ENCODE measurements at places on chromosomes 6 and 20.

GRCh38 chr6:129096651-129097290 is 213.8 kb downstream of the LAMA2 start:
- no peak for DNase-seq

DNA sequence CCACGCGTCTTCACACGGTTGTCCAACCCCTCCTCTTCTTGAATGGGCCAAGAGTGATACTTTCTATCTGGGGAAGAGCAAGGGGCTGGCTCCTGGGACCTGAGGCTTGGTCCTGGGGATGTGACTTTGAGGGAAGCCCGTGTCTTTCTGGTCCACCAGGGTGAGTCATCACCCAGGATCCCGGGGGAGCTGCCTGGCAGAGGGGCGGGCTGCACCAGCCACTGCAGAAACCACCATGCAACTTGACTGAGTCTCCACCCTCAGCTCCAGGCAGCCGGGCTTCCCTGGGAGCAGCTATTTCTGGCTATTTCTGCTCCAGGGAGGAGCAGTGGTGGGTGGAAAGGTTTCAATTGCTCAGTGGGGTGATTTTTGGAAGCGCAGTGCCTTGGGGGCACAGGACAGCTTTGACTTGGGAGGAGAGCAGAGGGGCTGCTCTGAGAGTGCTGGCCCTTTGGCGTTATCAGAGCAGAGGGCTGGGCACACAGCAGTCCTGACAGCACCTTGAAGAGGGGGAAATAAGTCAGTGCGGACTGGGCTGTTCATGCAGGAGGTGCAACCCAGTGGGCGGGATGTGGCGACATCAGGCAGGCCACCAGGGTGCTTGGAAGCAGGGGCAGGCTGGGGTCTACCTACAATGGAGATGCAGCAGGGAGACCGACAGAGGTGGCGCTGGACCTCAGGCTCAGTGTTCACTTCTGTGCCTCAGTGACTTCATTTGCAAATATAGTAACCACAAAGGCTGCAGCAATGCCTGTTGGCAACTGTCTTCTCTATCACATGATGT is 45.1 kb upstream of the FAM83D start:
- DNase-seq = no peak

GRCh38 chr6:7201732-7202541 is 94.2 kb downstream of the RREB1 start:
- DNase-seq = no peak

DNA sequence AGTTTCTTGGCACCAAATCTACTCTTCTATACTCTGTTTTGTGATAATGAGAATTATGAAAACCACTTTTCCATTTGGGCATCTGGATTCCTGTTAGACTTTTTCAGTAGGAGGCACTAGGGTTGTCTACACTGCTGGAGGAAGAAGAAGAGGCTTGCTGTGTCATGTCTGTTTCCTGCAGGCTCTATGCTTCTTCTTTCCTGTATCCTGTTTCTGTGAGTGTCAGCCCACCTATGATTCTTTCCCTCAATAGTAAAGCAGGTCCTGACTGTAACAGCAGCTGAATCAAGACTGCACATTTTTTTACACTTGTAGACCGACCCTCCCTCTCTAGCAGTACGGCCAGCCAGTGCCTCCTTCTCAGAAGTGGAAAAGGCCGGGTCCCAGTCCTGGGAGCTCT is 603.9 kb downstream of the HDGFL1 start:
- DNase-seq = no peak

- DNase-seq = no peak
Measured at GRCh38 chr20:52682237-52682636, 289.9 kb upstream of the TSHZ2 start.

GRCh38 chr20:58655328-58656107 is 4.4 kb downstream of the STX16 start:
- DNase-seq = no peak

DNA sequence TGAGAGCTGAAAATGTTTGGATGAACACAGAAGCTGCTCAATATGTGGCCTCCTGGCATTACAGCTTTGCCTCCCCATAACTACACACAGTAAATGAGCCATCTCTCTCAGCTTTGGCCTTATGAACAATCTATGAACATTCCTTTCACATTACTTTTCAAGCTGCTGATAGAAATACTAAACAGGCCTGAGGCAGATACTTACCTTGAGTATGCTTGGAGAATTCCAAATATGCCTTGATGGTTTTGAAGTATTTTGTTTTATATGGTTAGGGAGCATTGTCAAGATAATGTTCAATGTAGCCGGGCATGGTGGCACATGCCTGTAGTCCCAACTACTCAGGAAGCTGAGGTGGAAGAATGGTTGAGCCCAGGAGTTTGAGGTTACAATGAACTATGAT is 104.5 kb downstream of the CD24 start:
- DNase-seq = no peak

GRCh38 chr6:124389127-124389526 is 573.1 kb upstream of the RNF217 start:
- DNase-seq = peak; percentile 26

DNA sequence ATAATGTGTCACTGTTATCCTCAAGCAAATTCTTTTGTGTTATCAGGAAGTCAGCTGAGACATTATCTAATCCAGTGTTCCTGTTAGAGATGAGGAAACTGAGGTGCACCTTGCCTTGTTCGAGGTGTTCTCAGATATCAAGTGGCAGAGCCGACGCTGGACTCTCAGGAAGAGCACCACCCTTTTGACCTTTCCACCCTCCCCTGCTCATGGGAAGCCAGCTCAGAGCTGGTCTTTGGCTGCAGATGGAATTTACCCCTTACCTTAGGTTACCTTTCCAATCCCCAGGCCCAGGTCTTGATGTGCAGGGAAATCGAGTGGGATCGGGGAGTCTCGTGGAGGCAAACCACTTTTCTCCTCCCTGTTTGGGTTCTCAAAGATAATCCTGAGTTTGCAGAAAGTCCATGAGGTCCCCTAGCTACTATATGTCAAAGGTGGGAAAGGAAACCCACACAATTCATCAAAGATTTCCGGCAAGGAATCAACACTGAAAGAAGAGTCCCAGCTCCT is 62.9 kb upstream of the PIM1 start:
- no peak for DNase-seq

GRCh38 chr6:145331066-145331465 is 404.3 kb downstream of the EPM2A start:
- DNase-seq = no peak

DNA sequence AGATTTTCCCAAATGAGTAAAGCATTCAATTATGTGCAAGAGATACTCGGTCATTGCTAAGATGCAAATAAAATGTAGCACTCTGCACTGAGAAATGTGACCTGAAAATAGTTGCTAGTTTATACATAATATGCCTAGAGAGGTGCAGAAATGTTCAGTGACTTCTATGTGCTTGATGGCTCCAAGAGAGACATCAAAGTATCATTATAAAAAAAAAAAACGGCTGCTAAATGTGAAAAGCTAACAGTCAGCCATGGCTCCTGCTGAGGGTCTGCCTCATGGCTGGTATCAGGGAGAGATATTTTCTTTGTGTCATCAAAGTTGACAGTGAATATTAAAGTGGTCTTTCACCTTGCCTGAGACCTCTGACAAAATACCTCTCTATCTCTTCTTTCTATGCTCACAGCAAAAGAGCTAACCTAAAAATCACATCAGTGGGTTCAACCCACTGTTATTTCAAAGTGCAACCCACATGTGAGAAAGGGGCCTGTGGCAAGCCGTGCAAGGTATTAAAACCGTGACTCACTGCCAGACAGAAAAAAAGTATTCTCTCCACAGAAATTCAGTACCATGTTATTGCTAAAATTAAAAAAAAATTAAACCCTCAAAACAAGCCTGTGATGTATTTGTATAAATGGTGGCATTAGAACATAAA is 259.0 kb downstream of the HIVEP2 start:
- DNase-seq = no peak

Measured in NCI-H1436 treated with DMSO at 0.1 percent for 48 hours (cell line).